ENCODE measurements at places on chromosomes 1 and 21.

- no peak for DNase-seq
Measured at GRCh38 chr1:172054172-172054571, 212.9 kb downstream of the DNM3 start.

- no peak for DNase-seq
Measured at GRCh38 chr1:244161236-244161510, 110.1 kb downstream of the ZBTB18 start.

- DNase-seq: no peak
Measured at GRCh38 chr1:242784084-242784483, 259.6 kb upstream of the PLD5 start.

DNA sequence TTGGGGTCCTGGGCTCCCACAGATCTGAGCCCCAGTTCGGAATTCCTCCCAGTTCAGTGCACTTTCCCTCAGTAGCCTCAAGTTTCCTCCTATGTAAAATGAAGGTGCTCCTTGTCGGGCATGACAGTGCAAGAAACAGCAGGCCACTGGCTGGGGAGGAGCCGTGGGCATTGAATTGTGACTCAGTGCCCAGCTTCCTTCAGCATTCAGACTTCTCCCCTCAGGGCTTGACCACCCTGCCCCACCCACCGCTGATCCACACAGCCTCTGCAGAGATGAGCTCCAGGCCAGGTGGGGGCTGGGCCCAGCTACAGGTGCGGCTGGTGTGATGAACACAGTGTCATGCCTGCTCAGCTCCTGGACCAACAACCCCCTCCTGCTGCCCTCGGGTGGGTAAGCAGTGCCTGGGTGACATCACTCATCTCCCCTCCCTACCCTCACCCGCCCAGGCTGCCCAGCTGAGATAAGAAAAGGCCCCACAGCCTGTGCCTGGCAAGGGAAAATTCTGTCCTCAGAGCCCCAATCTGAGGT, 4.9 kb downstream of the MOB3C start:
- no peak for DNase-seq

- DNase-seq: no peak
Measured at GRCh38 chr1:42138586-42138985, 14.6 kb upstream of the GUCA2B start.

DNA sequence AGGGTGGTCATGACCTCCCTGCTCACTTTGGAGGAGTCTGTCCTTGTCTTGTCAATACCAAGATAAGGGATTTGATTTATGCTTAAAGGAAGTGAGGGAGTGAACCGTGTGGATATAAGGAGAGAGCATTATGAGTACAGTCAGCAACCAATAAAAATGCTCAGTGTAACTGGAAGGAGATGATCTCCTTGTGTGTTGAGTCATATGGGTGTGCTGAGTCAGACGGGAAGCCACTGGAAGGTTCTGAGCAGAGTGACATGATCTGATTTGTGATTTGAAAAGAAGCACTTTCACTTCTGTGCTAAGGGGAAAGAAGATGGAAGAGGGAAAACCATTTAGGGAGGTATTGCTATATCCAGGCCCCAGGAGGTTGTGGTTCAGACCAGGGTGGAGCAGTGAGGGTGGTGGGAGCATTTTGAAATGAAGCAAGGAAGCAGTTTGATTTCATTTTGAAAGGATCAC, 2.5 kb upstream of the BCL10 start:
- DNase-seq: peak; percentile 28

DNA sequence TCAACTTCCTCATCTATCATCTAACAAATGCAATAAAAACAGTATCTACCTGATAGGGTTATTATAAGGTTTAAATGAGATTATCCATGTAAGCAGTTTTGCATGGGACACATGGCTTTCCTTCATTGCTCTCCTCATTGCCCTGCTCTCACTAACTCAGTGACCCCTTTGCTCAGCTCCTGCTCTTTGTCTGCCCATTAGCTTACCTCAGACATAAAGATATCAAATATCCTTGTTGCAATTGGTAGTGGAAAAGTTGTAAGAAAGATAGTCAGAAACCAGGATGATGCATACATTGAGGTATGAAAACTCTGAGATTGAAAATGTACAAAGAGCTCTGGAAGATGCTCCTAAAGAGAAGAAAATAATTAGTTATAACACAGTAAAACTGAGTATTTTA, 89.8 kb downstream of the EVI5 start:
- DNase-seq: no peak

DNA sequence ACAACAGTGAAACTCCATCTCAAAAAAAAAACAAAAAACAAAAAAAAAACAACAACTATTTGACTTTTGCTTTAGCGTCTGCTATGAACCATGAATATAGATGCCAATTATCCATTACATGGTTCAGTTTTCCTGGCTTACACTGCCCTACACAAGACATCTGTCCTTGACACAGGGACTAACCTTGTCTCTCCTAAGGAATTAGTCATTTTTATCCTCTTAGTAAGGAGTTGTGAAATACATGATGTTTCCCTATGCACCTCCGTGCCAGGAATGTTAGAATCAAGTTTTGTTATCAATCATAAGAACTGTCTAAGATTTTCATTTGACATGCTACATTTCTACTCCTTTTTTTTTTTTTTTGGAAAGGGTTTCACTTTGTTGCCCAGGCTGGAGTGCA, 241.8 kb downstream of the KIF26B start:
- no peak for DNase-seq

DNA sequence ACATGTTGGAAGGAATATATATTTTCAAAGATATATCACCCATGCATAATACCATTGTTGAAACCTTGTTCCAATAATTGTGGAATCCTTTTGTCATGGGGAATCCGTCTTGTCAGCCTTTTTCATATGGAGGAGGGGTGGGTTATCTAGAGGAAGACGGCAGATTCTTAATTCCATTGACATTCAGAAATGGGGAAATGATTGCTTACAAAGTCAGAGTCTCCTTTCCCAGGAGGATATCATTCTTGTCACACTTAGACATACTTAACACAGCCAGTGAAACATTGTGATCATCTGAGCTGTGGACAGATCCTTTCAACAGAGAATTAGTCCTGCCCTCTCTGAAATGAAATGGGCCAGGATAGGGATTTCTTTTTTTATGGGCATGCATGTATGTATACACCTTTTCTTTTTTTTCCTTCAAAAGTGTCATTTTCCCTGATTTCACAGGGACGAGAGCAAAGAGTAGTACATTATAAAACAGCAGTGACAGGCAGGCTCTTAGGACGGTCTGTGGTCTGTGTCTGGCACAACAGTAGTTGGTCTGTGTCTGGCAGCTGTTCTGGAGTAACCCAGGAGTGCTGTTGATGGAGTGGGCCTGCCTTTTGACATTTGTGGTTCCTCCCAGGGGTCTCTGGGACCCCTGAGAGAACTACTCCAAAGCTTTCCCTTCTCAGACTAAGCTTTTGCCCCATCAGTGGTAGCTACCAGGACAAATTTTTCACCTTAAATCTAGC, 50.1 kb downstream of the VPS13D start:
- no peak for DNase-seq

GRCh38 chr1:39332291-39332690, 127.8 kb downstream of the MACF1 start:
- no peak for DNase-seq

- DNase-seq: no peak
Measured at GRCh38 chr21:43985690-43986251, 26.3 kb upstream of the TRAPPC10 start.

DNA sequence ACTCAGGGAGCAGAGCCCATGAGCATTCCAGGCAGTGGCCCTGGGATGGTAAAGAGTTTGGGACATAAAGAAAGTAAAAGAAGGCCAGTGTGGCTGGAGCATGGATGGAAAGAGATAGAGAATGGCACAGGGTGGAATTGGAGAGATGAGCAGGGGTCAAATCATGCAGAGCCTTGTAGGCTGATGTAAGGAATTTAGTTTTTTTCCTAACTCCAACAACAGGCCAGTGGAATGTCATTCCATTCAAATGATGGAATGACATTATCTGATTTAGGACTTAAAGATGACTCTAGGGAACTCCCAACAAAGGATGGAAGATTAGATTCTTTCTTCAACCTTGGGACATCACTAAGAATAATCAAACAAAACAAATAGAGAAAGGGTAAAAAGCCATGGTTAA, 12.8 kb upstream of the S100A2 start:
- DNase-seq: no peak

GRCh38 chr1:15899266-15899665, 51.8 kb downstream of the SPEN start:
- DNase-seq: no peak

- DNase-seq: no peak
Measured at GRCh38 chr1:212179394-212180076, 105.7 kb upstream of the PPP2R5A start.

- no peak for DNase-seq
Measured at GRCh38 chr21:25901330-25901979, 166.7 kb downstream of the GABPA start.

DNA sequence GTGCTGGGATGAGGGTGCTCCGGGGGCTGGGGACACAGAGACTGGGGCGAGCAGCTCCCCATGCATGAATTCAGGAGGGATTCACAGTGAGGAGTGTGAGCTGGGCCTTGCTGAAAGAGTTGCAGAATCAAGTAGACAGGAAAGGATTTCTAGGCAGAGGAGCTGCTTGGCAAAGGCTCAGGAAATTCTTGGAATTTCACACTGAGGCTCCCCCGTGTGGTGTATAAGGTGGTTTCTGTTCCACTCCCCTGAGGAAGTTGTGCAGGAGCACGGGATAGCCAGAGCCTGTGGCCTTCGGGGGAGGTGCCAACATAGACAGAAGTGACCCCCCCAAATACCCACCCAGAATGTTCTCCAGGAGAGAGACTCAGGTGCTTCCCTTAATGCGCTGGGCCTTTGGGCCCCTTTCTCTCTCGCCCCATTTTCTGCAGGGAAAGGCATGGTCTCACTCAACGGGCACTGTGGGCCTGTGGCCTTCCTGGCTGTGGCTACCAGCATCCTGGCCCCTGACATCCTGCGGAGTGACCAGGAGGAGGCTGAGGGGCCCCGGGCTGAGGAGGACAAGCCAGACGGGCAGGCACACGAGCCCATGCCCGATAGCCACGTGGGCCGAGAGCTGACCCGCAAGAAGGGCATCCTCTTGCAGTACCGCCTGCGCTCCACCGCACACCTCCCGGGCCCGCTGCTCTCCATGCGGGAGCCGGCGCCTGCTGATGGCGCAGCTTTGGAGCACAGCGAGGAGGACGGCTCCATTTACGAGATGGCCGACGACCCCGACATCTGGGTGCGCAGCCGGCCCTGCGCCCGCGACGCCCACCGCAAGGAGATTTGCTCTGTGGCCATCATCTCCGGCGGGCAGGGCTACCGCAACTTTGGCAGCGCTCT, 58.5 kb upstream of the ACTL8 start:
- DNase-seq: no peak

GRCh38 chr1:110285316-110285715, 53.9 kb upstream of the RBM15 start:
- no peak for DNase-seq

DNA sequence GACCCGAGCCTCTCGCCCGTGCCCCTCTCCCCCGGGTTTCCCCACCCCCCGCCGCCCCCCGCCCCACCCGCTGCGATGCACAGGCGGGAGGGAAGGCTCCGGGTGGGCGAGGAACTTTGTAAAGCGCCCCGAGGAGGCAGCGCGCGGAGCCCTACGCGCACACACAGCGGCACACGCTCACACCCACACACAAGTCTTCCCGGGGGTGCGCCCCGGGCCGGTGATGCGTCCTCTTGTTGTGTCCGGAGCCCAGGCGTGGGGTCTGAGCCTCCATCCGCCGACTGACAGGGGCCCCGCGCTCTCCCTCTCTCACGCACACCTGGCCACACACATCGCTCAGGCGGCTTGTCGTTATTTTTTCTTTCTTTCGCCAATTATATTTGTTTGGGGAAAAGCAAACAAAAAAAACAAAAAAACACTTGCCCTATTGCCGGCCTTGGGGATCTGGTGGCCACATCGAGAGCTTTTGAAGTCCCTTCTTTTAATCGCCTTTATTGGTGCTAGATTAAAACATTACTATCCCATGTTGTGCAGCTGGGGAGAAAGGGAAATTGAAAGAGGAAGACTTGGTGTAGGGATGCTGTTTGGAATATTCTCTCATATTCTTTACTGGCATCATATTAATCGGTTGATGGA, 770 bp downstream of the NTNG1 start:
- no peak for DNase-seq

- DNase-seq: no peak
Measured at GRCh38 chr1:36880155-36881067, 153.9 kb downstream of the GRIK3 start.

GRCh38 chr1:109641861-109642260, 14.0 kb upstream of the GSTM4 start:
- DNase-seq: no peak

GRCh38 chr1:27544834-27545233, 54.9 kb upstream of the WASF2 start:
- no peak for DNase-seq

GRCh38 chr1:114111731-114112641, 41.7 kb downstream of the SYT6 start:
- DNase-seq: no peak

GRCh38 chr1:92768296-92768695, 16.6 kb downstream of the EVI5 start:
- no peak for DNase-seq

DNA sequence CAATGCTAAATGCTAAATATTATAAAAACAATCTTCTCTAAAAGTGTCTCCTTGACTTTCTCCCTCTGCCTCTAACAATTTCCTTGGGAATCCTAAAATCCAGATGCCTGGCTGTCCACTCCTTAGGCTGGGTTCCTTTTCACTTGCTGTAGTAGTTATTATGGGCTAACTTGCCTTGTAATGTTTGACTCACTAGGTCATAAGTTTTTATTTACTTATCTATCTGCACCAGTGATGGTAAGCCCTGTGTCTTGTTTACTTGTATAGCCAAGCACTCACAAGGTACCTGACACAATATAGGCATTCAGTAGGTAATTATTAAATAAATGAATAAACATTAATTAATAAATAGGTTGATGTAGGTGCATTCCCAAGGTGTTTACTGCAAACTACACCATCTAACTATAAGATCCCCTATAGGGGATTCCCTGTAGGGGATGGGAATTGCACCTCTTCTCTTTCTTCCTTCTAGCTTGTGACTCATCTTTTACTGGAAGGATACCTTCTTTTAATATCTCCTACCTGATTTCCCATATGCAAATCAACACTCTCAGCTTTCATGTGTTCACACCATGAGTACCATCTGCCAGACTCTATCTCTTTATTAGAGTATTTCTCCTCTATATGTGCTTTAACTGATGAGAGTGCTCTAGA, 14.7 kb upstream of the CHIA start:
- no peak for DNase-seq

DNA sequence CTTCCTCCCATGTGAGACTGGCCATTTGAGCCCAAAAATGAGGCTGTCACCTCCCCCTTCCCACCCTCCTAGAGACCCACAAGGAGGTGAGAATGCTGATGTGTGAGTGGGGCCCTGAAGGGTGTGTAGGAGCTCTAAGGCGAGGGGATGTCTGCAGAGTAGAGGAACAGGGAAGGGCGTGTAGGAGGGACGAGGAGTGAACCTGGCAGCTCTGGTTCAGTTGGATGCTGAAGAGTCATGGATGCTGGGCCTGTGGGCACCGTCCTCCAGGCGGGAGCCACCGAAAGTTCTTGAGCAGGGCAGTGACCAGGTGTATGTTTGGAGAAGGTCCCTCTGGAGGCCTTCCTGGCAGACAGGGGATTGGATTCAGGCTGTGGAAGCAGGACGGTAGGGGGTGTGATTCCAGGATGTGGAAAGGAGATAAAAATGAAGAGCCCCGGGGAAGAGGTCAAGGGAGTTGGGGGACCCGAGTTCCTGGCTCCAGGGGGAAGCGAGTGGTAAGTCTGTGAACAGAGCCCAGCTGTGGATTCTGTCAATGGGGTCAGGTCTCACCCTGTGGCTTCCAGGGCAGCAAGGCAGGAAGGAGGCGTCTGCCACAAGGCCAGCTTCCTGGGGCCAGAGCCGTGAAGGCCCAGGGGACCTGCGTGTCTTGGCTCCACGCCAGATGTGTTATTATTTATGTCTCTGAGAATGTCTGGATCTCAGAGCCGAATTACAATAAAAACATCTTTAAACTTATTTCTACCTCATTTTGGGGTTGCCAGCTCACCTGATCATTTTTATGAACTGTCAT, 7.9 kb downstream of the SAMD11 start:
- DNase-seq: no peak
